ENCODE measurements at places on chromosomes 12 and 14.

- no peak for DNase-seq
Measured at GRCh38 chr12:41979574-41979973, 165.1 kb downstream of the GXYLT1 start.

DNA sequence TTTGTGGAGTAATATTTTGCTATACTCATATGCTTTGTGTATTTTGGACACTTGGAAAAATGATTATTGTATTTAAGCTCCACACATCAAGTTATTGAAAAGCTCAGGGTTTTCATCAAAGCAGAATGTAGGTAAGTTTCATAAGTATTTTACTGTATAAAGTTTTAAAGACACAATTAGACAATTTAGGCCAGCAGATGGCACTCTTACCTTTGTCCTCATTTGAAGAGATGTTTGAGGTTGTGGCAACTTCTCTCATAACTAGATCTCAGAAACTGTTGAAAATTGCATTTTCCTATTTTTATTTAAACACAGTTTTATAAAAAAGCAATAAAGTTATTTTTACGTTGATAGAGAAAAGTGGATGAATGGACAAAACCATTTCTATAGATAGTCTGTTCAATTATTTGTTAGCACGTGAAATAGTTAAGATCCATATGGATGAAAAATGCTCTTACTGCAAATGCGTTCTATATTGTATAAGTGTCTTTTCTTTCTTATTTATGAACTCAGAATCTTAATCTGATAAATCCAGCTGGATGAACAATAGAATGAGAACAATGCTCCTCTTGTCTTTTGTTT is 300.0 kb downstream of the AEBP2 start:
- DNase-seq, result peak; percentile 44

GRCh38 chr14:32491416-32492016 is 162.4 kb downstream of the AKAP6 start:
- DNase-seq, result no peak

- DNase-seq, result no peak
Measured at GRCh38 chr12:49564686-49565405, 3.1 kb downstream of the MCRS1 start.

- no peak for DNase-seq
Measured at GRCh38 chr12:113361574-113362370, 3.4 kb downstream of the PLBD2 start.

DNA sequence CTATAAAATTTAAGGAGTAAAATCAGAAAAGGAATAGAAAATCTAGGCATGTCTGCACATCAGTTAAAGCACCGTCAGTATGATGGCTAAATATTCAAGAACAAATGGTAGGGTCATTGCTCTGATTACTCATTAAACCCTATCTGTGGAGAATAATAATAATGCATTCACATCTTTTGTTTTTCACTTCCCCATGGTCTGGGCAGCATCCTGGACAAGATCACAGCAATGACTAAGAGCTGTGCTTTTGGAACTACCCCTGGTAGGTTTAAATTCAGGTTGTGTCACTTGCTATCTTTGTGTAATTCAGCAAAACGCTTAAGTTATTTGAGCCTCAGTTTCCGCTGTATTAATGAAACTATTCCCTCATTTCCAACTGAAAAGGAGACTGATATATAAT is 33.1 kb downstream of the C12orf42 start:
- no peak for DNase-seq

GRCh38 chr12:108689314-108690190 is 41.8 kb downstream of the CORO1C start:
- DNase-seq, result no peak

DNA sequence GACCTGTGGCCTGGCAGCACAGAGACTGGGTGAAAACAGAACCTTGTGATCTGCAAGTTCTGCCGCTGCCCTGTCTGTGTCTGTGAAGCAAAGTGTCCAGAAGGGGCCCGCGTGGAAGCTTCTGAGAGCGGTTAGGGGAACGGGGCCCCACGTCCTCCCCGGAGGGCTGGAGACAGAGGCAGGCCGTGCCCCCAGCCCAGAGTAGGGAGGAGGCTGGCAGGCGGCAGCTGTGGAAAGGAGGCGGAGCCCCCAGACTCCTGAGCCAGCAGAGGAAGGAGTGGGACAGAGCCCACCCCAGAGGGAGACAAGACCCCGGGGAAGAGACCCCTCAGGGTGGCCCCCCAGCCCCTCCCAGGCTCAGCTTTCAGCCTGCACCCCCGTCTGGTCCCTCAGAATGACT is 49.0 kb downstream of the GALNT9 start:
- no peak for DNase-seq

DNA sequence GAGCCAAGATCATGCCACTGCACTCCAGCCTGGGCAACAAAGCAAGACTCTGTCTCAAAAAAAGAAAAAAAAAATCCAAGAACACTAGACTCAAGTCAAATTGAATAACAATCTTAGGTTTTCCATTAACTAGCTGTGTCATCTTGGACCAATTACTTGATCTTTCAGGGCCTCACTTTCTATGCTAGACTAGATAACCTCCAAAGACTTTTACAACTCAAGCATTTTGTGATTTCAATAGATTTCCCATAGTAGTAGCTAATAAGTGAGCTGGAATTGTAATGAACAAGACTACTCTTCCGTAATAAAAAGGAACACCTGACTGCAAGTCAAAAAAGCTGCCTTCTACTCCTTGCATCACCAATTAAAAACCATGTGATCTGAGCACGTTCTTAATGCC is 127.0 kb upstream of the SSTR1 start:
- no peak for DNase-seq

DNA sequence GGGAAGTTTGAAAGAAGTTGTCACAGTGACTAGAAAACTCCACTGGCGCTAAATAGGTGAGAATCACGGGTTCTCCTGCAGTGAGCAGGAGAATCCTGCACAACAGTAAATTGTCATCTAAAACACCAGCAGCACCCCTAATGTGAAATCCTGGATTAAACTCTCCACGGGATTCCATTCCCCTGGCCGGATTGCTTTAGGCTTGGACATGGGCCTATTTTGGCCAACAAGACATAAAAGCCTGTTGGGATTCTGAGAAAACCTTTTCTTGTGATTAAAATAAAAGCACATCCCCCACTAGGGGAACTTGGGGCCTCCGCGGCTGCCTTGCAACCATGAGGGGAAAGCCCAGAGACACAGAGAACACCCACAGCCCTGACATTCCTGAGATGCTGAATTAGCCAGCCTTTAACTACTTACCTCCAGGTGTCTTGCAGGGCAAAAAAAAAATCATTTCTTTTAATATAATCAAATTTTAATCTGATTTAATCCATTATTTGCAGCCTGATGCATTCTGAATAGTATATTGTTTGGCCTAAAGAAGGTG is 21.0 kb upstream of the TSPAN11 start:
- no peak for DNase-seq

- DNase-seq, result no peak
Measured at GRCh38 chr12:87274594-87275245, 754.5 kb downstream of the C12orf50 start.

DNA sequence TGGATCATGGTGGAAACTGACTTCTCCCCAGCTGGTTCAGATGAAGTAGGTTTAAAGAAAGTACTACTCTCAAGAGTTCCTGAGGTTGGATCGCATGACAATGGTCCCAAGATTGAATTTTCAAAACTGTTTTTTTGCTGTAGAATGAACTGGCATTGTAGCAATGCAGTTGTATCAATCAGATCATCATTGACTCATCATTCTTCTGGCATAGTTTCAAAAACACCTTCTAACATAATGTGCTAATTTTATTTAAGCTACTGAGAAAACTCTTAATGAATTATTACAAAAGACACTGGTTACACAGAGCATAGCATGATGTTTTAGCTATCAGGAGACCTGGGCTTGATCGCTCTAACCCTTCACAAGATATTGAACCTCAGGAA is 384.5 kb upstream of the DCN start:
- DNase-seq, result no peak

DNA sequence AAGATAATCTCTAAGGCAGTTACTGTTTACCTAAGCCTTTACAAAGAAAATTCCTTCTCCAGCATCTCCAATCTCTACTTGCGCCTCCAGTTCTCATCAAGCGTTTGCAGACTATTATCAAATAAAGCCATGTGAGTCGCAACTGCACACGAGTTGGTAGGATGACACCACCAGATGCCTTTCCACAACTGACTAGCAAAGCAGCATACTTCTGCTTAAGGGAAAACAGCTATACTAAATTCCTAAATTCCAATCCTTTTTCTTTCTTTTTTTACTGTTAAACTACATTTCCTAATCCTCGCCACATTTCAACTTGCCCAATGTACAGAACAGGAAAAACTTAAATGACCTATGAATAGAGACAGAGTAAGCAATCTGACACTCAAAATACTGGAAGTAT is 166.7 kb downstream of the ITPR2 start:
- no peak for DNase-seq

DNA sequence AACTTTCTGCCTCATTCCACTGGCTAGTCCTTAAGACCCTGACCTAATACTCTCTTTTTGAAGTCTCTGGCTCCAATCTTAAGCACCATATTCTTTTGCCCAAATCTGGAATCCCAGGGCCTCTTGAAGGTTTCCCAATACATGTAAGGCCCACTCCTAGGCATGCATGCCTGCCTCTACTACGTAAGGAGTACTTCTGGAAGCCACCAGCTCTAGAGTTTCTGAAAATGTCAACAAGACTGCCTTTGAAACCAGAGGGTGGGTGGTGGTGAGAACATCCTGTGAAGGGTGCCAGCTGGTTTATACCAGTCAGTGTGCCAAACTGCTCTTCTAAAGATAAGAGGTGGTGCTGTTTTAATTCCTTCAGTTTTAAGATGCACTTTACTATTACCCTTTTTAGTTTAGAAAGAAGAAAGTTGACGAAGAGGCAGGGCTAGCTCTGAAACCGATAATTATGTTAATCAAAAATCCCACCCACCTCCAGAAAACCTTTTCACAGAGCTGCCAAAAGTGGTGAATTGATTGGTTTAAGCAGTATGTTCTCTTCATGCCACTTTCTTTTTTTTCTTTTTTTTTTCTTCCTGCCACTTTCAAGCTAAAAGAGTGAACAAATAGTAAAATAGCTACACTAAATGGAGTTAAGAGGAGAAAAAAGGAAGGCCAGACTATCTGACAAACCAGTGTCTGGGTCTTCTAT is 8.7 kb upstream of the WDR89 start:
- DNase-seq, result no peak

DNA sequence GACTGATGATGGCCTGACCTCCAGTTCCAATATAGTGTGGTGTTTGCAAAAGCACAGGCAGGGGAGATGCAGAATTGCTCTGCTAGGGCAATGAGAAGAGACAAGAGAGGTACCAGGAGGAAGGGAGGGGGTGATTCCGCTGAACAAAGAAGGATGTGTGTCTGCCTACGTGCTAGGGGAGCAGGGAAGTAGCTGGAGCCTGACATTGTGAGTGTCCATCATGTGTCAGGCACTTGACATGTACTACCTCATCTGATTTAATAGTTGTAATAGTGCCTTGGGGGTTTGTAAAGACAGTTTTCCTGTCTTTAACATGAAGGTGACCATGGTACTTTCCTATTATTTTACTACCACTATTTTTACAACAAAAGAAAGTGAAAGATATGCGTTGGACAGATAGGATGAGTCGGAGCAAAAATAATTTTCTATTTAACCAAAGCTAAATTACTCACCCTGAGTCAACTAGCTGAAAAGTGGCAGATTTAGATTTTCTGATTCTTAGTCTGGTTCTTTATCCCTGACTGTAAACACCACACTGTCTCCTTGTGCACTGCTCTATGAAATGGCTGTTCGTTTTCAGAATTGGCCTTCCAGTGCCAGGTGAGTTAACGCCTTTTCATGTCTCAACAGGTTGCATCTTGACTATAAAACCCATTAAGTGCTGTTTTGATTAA is 33.7 kb upstream of the TEAD4 start:
- peak; percentile 57 for DNase-seq

DNA sequence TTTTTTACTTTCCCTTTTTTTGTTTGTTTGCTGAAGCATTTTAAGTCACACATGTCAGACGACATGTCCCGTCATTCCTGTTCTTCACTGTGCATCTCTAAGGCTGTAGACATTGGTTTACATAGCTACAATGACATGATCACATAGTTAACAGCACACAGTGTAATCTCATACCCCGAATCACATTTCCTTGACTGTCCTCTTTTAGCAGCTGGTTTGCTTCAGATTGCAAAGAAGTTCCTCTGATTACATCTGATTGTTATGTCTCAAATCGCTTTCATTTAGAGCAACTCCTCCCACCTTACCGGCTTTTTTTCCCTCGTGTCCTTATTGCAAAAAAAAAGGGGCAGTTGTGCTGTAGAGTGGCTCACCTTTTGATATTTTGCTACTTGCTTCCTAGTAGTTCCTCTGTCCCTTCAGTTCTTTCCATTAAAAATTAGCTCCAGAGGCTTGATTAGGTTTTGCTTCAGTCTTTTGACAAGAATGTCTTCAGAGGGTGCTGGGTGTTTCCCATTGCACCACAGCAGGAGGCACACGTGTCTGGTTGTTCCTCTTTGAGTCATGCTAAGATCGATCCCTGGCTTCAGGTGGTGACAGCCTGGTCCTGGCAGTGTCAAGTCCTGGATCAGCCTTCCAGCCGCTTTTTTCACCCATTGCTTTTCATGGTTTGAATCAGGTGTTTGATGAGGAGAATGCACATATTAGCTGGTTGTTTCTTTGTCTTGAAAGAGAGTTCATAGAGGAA is 35.0 kb downstream of the ZNF664 start:
- no peak for DNase-seq

GRCh38 chr12:109309381-109310246 is 530 bp upstream of the FOXN4 start:
- DNase-seq, result peak; percentile 65

GRCh38 chr12:124695861-124696260 is 128.4 kb upstream of the NCOR2 start:
- DNase-seq, result no peak

- DNase-seq, result peak; percentile 83
Measured at GRCh38 chr12:13211859-13212664, 15.5 kb downstream of the EMP1 start.

- no peak for DNase-seq
Measured at GRCh38 chr14:105043641-105044040, 21.6 kb downstream of the GPR132 start.

DNA sequence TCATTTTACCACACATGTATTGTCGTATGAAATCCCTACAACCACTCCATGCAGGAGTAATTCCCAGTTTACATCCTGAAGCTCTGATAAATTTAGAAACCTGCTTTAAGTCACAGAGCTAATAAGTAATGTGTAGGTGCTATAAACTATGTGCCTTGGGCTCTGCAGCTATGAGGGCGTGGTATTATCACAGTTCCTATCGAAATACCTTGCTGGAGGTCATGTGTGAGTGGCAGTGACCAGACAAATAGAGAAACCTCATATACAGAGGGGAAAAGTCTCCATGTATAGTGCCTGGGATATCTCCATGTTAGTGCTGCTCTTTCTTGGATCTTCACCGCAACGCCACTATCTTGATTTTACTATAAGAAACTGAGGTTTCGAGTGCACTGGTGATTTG is 883 bp upstream of the TBC1D15 start:
- no peak for DNase-seq

DNA sequence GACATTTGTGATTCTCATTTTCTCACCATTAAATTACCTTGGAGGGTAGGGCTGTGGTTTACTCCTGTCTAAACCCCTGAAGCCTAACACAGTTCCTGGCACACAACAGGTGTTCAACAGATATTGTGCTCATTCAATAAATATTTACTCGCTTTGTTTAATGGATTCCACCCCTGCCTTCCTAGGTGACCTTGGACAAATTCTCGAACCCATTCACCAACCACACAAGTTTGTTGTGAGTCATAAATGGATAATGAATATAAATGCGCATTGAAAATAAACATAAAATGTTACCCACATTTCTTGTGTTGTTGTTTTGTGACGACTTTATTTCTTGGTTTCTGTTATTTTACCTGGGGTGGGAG is 362 bp upstream of the TSFM start:
- DNase-seq, result no peak

GRCh38 chr12:53174881-53175491 is 5.5 kb upstream of the ZNF740 start:
- no peak for DNase-seq

Data from NCI-H1105 treated with DMSO at 0.1 percent for 48 hours (cell line).